ENCODE measurements at places on chromosomes 6 and 20.
A peak's percentile ranks its signal among the peaks of the same experiment; 100 is the strongest.

DNA sequence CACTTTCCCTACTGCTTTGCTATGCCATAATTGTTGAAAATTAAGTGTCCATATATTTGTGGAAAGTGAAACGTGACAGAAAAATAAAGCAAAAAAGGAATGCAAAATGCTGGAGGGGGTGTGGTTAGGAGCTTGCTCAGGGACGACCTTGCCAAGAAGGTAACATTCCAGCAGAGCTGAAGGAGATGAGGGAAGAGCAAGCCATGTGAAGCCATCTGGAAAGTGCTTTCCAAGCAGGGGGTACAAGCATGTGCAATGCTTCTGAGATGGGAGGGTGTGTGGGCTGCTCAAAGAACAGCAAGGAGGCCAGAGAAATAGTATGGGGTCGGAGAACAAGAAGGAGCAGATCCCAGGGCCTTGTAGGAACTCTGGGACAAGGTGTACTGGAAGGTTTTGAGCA lies 161.7 kb downstream of the ISM1 start:
- no peak for DNase-seq

- no peak for DNase-seq
Measured at GRCh38 chr6:17059022-17059421, 42.8 kb upstream of the STMND1 start.

GRCh38 chr20:20690676-20691476 lies 21.6 kb downstream of the RALGAPA2 start:
- DNase-seq, result no peak

- peak; percentile 8 for DNase-seq
Measured at GRCh38 chr6:84685983-84686584, 78.3 kb downstream of the TBX18 start.

DNA sequence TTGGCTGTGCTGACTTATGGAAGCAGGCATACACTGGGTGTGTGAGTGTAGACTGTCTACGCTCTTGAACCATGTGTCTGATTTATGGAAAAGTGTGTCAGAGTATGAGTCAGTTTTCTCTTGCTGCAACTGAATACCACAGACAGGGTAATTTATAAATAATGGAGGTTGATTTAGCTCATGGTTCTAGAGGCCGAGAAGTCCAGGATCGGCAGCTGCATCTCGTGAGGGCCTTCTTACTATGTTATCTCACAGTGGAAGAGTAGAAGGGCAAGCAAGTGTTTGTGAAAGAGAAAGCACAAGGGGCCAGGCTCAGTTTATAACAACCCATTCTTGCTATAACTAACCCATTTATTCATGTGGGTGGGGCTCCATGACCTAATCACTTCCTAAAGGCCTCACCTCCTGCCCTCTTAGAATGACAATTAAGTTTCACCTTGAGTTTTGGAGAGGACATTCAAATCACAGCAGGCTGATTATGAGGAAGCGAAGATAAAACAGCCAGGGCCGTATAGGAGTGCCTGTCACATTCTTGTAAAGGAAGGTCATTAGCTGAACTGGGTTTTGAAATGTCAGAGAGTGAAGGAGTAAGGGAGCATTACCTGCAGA lies 6.7 kb downstream of the GPR31 start:
- DNase-seq, result peak; percentile 84

- DNase-seq, result no peak
Measured at GRCh38 chr6:145028144-145028818, 707.0 kb downstream of the EPM2A start.

DNA sequence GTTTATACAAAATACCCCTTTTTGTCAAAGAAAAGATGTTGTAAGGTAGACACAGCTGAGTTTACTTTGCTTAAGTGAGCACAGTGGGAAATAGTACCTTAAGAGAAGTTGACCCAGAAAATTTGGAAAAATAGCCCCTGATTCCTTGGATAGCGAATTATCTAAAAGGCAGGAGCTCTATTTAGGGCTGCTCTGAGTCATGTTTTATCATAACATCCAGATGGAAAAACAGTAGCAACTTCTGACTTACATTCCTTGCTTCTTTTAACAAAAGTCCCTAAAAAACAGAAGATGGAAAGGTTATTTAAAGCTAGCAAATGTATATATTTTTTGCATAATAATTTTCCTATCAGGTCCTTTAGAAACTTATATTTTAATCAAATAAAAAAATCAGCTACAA lies 59.0 kb downstream of the THEMIS start:
- DNase-seq, result no peak

GRCh38 chr20:2130062-2130591 lies 28.5 kb downstream of the STK35 start:
- DNase-seq, result peak; percentile 16

GRCh38 chr6:111579816-111580215 lies 25.9 kb downstream of the TRAF3IP2 start:
- no peak for DNase-seq

DNA sequence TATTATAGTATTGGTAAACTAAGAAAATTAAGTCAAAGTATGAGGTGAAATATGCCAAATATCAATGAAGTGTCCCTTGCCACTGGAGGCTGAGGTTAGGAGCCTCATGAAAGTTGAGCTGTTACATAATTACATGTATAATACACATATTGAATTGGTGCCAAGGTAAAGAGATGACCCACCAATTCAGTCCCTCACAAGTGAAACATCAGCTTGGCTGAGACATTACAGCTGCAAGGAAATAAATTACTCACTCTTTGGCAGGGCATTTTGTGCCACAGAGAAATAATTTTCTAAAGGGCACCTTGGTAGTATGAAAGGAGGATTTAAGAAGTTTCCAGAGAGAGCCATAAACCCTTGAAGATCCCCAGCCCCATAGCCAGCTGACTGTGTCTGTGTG lies 127.4 kb downstream of the ADGRG6 start:
- DNase-seq, result no peak

GRCh38 chr20:43388268-43389002 lies 69.3 kb upstream of the SRSF6 start:
- DNase-seq, result no peak

GRCh38 chr6:122020588-122021264 lies 378.7 kb upstream of the HSF2 start:
- DNase-seq, result no peak

GRCh38 chr6:77228279-77228678 lies 235.0 kb downstream of the HTR1B start:
- DNase-seq, result no peak

DNA sequence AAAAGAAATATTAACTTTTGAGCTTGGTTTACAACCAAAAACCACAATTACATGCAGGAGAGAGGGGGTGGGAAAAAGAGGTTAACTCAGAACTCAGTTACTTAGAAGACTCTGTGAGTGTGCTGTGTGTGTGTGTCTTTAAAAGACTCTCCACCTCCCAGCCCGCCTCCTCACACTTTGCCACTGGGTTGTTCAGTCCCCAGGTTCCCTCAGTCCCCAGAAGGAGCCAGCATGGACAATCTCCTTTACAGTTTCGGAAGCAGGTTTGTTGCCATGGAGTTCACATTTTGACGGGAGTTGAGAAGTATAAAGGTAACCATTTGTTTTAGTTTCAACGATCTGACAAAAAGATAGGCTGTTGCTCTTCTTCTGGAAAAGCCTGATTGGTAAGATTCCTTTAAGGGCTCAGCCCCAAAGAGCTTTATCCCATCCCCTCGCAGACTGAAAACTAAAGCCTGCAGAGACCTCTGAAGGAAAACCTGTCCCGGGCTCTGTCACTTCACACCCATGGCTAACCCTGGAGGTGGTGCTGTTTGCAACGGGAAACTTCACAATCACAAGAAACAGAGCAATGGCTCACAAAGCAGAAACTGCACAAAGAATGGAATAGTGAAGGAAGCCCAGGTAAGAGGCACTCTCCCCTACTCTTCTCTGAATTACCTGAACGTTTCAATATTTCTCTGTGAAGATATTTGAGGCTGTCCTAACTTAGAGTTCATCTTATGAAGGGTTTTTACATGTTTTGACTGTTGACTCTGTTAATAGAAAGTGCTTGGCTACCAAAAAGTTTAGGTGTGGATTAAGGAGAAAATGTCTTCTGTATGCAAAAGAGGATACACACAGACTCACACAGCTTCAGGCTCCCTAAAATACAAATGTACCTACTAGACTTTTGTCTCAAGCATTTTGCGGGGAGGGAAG lies at the start of gene SPTLC3:
Gene SPTLC3, plus strand, starts transcription at position 212 of the 921 bp plus-strand sequence. Its CDS starts 296 bp downstream, at position 508.
- no peak for DNase-seq

All from GM12864 (cell line).